ENCODE measurements at places on chromosomes 6 and 20.

GRCh38 chr6:13916230-13916944 is 8.4 kb upstream of the RNF182 start:
- DNase-seq, result no peak

- DNase-seq, result no peak
Observed at GRCh38 chr6:221531-222349, 70.5 kb upstream of the DUSP22 start.

GRCh38 chr6:19999319-20000191 is 162.4 kb downstream of the ID4 start:
- DNase-seq, result no peak

DNA sequence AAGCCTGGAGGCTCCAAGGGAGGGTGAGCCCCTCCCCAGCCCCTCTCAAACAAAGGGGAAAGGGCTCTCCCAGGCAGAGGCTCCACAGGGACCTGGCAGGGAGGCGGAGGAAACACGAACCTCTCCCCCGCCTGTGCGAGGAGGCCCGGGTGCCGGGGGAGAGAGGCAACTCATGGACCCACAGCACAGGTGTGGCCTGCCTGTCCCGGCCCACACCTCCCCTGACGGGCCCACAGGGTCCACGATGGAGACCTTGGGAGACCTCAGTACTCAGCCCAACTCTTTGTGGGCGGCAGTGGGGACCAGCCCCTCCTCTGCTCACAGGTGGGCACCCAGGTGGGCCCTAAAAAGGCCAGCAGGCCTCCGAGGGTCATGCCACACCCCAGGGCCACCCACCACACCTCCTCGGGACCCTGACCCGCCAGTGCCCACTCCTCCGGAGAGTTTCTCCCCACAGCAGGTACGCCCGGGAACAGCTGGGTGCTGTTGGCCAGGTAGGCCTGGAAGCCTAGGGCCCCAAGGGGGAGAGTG is 12.2 kb downstream of the LAMA5 start:
- DNase-seq, result no peak

DNA sequence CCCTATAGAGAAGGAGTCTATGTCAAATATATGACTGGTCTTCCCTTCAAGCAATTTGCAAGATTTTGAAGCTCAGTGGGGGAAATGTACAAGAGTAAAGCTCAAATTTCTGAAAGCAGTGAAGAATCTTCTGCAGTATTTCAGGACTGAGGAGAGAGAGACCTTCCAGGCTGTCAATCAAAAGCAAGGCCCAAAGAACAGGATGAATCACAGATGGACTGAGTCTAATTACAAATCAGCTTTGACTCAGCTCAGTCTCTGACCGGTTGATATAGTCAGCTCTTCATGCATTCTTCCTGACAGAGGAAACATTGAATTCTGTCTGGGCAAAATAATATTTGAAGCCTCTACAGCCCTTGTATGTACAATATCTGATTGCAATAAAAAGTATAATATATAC is 7.7 kb upstream of the HTR1B start:
- DNase-seq, result no peak

DNA sequence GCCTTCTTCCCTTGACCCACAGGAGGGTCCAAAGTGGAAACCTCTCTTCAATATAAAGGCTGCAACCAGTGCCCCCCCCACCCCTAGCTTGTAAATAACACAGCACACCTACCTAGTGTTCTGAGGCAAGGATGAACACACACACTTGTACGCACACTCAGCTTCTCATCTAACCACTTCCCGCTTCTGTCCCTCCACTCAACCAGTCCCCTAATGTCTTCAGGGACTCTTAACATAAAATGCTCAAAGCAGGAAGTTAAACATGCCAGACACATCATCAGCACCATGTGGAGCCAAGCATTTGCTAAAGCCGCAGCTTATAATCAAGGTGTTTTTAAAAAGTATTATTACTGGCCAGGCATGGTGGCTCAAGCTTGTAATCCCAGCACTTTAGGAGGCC is 35.3 kb downstream of the FOXQ1 start:
- DNase-seq, result no peak

- no peak for DNase-seq
Observed at GRCh38 chr6:113047932-113048331, 700.8 kb downstream of the RFPL4B start.

DNA sequence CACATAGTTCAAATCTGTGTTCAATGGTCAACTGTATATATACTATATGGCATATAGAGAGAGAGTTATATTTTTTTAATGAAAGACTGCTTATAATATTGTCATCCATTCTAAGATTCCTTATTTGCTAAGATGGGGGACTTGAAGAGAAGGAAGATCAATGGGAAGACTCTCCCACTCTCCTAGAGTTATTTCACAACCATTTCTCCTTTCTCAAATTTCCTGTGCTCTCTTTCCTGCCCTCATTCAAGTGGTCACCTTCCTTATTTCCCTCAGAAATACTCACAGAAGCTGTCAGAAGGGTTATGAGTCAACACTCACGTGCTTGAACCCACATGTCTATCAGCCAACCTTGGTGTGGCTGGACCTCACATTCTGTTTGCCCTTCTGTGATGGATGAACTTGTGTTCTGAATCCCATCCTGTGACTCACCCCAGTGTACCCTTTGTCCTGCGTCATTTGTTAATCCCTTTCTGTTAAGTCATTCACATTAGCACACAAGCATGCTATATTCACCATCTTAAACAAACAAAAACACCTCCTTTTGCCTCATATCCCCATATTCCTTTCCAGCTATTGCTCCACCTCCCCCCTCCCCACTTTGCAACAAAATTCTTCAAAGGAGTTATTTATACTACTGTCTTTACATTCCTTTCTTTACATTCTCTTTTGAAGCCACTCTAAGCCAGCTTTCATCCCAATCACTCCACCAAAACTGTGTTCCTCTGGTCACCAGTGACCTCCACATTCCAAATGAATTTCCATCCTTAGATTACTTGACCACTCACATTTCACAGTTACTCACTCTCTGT is 279.3 kb upstream of the TCF21 start:
- no peak for DNase-seq

DNA sequence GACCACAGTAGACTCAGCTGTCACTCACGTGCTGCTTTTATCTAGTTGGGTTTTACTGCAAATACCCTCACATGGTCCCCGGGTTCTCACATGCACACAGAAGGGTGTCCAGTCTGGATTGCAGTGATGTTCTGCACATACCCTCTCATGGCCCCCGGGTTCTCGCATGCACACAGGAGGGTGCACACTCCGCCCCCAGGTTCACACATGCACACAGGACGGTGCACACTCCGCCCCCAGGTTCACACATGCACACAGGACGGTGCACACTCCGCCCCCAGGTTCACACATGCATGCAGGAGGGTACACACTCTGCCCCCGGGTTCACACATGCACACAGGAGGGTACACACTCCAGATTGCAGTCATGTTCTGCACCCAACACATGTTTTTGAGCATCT is 224.3 kb downstream of the ERMARD start:
- no peak for DNase-seq

DNA sequence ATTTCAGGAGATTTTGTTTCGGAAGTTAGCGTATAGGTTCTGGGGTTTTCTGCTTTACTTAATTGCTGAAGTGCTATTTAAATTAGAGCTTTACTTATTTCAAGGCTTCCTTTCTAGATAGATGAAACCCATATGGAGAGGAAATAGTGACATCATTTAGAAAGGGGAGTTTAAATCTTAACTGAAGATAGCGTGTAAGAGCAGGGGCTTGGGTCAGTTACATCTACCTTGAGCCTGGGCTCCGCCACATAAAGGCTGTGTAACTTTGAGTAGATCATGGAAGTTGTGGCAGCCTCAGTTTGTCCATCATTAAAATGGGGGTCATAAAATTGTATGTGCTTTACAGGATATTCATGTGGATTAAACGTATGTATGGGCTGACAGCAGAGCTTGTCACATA is 4.7 kb downstream of the CDS2 start:
- no peak for DNase-seq

DNA sequence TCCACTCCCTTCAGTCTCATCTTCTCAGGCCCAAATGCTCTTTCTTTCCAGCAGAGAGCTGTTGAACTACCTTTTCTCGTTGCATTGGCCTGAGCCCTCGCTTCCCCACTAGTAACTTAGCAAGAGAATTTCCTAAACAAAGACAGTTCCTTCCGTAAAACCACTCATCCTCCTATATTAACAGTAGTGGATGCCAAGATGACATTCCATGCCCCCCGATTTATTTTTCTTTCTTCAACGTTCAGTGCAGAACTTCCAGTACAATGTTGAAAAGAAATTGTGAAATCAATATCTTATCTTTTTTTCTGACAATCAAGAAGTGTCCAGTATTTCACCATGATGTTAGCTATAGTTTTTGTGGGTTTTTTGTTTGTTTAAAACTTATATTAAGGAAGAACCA is 45.8 kb downstream of the SOX4 start:
- no peak for DNase-seq

DNA sequence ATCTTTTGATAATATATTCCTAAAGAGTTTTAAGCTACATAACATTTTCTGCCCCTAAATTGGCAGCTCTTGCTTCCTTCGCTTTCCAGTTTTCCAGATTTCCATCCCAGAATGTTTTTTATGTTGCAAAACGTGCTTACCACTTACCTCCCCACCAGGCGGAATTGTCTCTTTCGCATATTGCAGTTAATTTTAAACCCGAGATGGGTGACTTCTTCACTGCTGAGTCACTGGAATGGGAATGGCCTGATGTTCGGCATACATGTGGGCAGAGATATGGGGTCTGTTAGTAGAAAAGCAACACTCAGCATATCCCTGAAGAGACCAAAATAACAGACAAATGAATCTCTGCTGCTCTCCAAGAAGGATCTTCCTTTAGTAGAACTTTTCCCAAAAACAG is 491.2 kb downstream of the PREX1 start:
- DNase-seq, result no peak

DNA sequence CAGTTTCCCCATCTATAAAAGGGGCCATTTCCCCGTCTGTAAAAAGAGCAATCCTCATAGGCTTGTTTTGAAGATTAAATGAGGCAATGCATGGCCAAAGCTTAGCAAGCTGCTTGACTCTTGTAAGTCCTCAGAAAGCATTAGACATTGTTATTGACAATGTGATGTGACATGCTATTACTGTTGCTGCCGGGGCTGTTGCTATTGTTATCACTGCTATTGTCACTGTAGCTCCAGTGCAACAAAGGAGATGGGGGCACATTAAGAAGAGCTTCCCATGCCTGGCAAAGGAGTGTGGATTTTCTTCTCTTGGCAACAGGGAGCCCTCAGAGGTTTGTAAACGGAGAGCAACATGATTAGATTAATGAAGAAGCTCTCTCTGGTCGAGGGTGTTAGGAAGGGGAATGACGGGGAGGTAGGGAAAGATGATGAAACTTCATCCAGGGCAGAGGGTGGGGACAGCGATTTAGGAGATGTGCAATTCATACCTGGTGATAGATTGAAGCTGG is 33.1 kb upstream of the FAM83D start:
- DNase-seq, result no peak

- DNase-seq, result no peak
Observed at GRCh38 chr6:26071135-26071534, 16.1 kb upstream of the HFE start.

DNA sequence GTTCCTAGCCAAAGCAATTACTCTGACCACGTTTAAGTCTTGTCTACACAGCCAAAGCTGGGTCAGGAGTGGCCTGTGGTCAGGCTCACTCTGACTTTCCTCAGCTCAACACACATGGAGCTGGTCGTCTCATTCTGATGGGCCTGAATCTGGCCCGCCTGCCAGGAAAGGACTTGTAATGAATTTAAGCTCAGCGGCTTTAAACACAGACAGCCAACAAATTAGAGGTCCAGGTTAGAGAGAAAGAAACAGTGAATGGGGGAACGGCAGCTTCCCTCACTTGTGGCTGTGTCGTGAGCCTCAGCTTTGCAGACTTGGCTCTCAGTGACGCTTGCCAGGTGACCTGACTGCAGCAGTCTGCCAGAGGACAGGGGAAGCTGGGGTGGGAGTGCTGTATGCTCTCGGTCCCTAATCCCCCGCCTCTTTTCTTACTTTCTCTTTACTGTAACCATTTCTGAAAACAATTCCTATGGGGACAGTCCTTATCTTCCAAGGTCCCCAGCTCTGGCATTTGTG is 121.9 kb upstream of the AGPAT4 start:
- no peak for DNase-seq

DNA sequence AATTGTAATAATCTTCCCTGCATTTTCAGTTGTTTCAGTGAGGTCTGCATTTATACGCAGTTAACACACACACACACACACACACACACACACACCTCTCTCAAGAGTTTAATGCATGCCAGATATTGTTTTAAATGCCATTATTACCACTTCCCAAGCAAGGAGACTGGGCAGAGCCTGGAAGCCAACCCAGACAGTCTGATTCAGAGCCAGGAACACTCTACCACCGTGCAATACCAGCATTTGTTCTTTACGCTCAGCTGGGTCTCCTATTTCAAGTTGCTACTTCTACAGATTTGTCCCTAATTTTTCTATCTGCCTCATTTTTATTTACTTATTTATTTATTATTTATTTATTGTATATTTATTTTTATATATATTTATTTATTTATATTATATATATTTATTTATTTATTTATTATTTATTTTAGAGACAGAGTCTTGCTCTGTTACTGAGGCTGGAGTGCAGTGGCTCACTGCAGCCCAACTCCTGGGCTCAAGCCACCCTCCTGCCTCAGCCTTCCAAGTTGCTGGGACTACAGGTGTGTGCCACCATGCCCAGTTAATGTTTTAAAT is 68.4 kb downstream of the PCSK2 start:
- no peak for DNase-seq

GRCh38 chr6:110395221-110395620 is 20.2 kb downstream of the DDO start:
- no peak for DNase-seq

GRCh38 chr20:44745598-44746366 is at the start of gene KCNK15:
KCNK15 (plus strand) TSS chr20:44745865; CDS start chr20:44745911, 46 bp downstream.
- DNase-seq, result peak; percentile 60

DNA sequence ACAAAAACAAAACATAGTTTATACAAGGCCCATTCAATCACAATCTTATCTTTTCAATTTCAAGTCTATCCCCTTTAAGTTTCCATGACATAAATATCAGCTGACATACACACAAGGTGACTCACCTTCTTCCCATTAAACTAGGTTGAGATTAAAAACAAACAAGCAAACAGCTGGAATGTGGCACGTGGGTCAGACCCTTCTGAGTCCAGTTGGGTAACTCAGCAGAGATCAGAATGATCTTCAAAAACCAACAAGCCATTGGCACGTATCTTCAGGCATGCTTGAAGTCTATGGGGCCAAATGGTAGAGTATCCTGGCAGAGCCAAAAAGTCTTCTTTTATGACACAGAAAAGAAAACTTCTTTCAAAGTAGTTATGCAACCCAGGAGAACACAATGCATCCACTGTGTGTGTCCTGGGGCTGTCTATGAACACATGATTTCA is 603.5 kb upstream of the CITED2 start:
- no peak for DNase-seq

GRCh38 chr6:164882236-164882635 is 427.2 kb downstream of the C6orf118 start:
- DNase-seq, result no peak

DNA sequence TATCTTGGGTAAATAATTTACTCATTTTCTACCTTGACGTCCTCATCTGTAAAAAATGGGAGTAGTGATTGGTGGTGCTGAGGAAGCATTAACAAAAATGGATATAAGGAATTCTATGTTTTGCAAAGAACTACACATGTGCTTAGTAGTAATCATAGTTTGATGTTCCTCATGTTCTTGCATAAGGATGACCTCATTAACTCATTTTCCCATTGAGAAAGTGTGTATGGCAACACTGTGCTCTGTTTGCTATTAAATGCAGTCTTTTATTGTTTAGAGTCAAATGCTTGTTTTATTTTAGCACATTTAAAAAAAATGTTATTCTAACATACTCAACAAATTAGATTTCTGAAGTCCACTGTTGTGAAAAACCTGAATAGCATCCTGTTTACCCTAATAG is 211.2 kb upstream of the RSPO3 start:
- no peak for DNase-seq

- no peak for DNase-seq
Observed at GRCh38 chr6:105483492-105483891, 80.6 kb upstream of the PREP start.

All from activated naive CD4-positive, alpha-beta T cell treated with Interleukin-2 at 50 U/mL for 16 hours (primary cell).